ENCODE measurements at places on chromosomes 3 and 15. TPM values are rescaled to one million over a fixed set of nuclear protein-coding genes. Genes with fewer than 3 reads are reported as not detected.

ATR gene
- 12.3 TPM for total RNA-seq

PLA2G4B gene
- 2.1 TPM for total RNA-seq

GP5 gene
- not detected for total RNA-seq

LRRIQ4 gene
- total RNA-seq, result not detected

PAQR5 gene
- total RNA-seq, result 88.0 TPM

CD86 gene
- total RNA-seq, result not detected

C3orf62 gene
- 1.9 TPM for total RNA-seq

SPESP1 gene
- total RNA-seq, result not detected

WDR82 gene
- 47.6 TPM for total RNA-seq

CHDH gene
- 1.9 TPM for total RNA-seq

ANKRD34C gene
- not detected for total RNA-seq

ECE2 gene
- not detected for total RNA-seq

DOCK3 gene
- total RNA-seq, result 0.39 TPM

STARD5 gene
- 2.0 TPM for total RNA-seq

USP50 gene
- total RNA-seq, result not detected

AADACL2 gene
- total RNA-seq, result not detected

TADA3 gene
- total RNA-seq, result 59.0 TPM

RARB gene
- 10.4 TPM for total RNA-seq

ISLR2 gene
- 0.15 TPM for total RNA-seq

TJP1 gene
- 66.1 TPM for total RNA-seq

HESX1 gene
- 0.33 TPM for total RNA-seq

KLF15 gene
- 0.08 TPM for total RNA-seq

C3orf49 gene
- total RNA-seq, result not detected

SNTN gene
- total RNA-seq, result not detected

ATP8B4 gene
- total RNA-seq, result 0.69 TPM

SLC28A2 gene
- total RNA-seq, result not detected

TMCO5A gene
- not detected for total RNA-seq

GADL1 gene
- not detected for total RNA-seq

B3GNT5 gene
- total RNA-seq, result 29.3 TPM

DUOX1 gene
- total RNA-seq, result not detected

CCDC33 gene
- total RNA-seq, result 7.3 TPM

FBXW12 gene
- total RNA-seq, result not detected

CGNL1 gene
- 1.2 TPM for total RNA-seq

SHF gene
- total RNA-seq, result 0.74 TPM

NMD3 gene
- 47.8 TPM for total RNA-seq

ZBTB11 gene
- 9.6 TPM for total RNA-seq

PRTG gene
- total RNA-seq, result 11.0 TPM

CHST13 gene
- total RNA-seq, result 0.50 TPM

TRIM42 gene
- total RNA-seq, result not detected

TP63 gene
- total RNA-seq, result 0.37 TPM

KIF7 gene
- 3.5 TPM for total RNA-seq

ROPN1B gene
- not detected for total RNA-seq

ARGFX gene
- not detected for total RNA-seq

STAB1 gene
- total RNA-seq, result 0.05 TPM

SIDT1 gene
- total RNA-seq, result 0.69 TPM

MYL3 gene
- total RNA-seq, result not detected

GRK7 gene
- total RNA-seq, result not detected

VILL gene
- total RNA-seq, result 0.17 TPM

FBXO40 gene
- not detected for total RNA-seq

GOLGA8S gene
- total RNA-seq, result 0.18 TPM

RAB5A gene
- total RNA-seq, result 41.8 TPM

CKMT1B gene
- total RNA-seq, result 3.8 TPM

Data from A549 treated with CORT108297 at 1 μM for 4 hours (cell line).